ENCODE measurements at places on chromosomes 6 and 20.

DNA sequence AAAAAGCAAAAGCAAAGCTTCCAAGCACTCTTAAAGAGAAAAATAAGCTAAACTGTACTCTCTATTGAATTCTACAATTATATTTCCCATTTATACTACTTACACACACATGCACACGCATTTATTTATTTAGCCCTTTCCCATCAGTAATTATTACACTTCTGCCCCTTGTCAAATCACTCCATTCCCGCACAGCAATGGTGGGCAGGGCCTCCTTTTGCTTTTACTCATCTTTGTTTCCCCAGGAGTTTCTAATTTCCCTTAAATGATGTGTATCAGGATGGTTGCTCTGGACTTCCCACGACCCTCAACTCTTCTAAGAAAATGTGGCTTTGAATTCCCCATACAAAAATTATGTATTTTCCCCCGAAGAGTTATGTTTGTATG lies 19.9 kb downstream of the PXT1 start:
- no peak for DNase-seq

GRCh38 chr6:14881398-14881797 lies 364.5 kb upstream of the JARID2 start:
- DNase-seq, result no peak

- DNase-seq, result no peak
Observed at GRCh38 chr6:149840345-149841075, 23.6 kb downstream of the LRP11 start.

DNA sequence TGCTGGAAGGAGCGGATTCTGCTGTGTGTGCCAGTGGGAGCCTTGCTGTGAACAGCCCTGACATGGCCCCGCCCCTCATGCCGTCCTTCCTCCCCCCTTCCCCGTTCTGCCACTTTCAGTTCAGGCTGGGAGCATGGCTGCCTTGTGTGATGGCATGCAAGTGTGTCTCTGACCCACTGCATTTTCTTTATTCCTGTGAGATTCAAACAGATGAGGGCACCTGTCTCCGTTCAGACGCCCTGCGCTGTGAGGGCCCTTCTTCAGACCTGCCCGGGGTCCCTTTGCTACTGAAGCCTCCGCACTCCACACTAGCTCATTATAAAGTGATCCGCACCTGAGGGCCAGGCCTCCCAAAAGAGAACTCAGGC lies 88.3 kb downstream of the TAF4 start:
- no peak for DNase-seq

GRCh38 chr20:9672027-9672426 lies 157.6 kb downstream of the LAMP5 start:
- DNase-seq, result no peak

GRCh38 chr20:39623584-39624234 lies 661.6 kb downstream of the DHX35 start:
- no peak for DNase-seq

DNA sequence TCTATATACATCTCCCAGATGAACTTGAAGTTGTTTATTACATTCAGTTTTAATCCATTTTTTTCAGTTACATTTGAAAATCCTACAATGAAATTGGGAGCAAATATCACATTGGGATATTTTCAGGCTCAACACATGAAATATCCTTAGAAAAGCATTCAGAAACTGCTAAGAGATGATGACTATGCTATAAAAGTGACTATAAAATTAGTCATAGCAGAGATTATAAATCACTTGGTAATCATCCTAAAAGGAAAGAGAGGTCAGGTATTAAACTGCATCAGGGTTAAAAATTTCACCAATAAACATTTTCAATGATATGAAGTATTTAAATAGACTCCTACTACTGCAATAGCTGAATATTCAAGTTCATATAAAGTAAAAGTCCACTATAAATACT lies 987.7 kb downstream of the GRIK2 start:
- no peak for DNase-seq

GRCh38 chr6:45378334-45378926 lies 696 bp upstream of the SUPT3H start:
- DNase-seq, result no peak

GRCh38 chr6:53556986-53557715 lies 12.2 kb upstream of the GCLC start:
- no peak for DNase-seq

DNA sequence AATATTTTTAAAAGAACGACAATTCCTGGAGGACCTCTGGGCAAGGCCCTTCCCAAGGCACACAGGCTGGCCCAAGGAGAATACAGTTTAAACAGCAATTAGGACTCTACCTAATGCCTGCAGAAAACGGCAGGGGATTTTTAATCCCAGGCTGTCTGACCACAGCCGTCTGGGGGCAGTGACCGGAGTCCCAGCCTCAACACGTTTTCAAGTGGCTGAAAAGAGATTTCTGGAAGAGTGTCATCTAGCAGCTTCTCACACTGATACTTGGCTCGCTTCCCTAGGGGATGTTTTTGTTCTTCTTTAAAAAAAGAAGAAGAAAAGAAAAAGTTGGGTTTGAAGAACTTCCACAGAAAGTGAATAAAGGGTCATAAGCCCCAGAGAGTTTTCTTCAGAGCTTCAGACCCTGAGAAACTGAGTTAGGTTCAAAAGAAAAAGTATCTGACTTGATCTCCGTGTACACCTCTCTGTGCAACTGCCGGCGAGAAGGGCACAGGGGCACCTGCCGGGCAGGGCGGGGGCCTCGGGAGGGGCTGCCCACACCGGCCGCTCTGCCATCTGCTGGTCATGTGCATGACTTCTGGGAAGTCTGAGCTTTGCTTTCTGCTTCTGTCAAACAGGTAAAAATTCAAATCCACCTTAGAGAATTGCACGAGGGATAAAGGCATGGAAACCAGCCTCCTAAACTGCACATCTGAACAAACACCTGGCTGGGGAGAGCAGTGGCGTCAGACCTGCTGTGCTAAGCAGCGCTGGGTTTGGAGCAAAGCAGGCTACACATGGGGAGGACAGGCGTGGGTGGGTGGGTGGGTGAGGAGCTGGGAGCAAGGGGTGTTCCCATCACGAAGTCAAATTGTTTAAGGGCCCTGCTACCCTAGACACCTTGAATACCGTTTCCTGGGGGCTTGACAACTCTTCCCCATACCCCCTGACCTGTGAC lies 33.0 kb downstream of the RRBP1 start:
- DNase-seq, result no peak

Data from cortex of kidney (tissue), 1 donor.